ENCODE measurements at places on chromosomes 12 and 14. TPM values are rescaled to one million over a fixed set of nuclear protein-coding genes. Genes with fewer than 3 reads are reported as not detected.

The CD163 gene
- total RNA-seq, result 0.70 TPM

The SOAT2 gene
- 1.5 TPM for total RNA-seq

The PPP4R4 gene
- total RNA-seq, result 1.3 TPM

- no peak for DNase-seq
These were observed 24.8 kb upstream of the PKP2 start for GRCh38 chr12:32921397-32921796.

DNA sequence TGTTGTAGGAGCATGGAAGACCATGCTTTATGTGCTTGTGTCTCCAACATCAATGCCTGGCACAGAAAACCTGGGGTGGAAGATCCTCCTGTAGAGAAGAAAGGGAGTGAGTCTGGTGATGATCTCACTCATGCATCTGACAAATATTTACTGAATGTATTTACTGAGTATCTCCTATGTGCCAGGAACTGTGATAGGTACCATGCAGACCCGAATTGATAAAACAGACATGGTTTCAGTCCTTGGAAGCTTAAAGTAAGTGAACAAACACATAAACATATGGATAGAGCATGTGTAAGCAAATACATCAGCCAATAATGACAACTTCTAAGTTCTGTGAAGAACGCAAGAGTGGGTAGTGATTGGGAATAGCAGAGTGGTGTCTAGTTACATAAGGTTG lies 117.0 kb upstream of the CCDC198 start:
- DNase-seq, result no peak

GRCh38 chr12:58186914-58187313 lies 245.5 kb downstream of the ATP23 start:
- DNase-seq, result no peak

- DNase-seq, result no peak
These were observed 1.5 kb downstream of the PRDM4 start for GRCh38 chr12:107759410-107759809.

- DNase-seq, result no peak
These were observed 54.9 kb downstream of the TRMT5 start for GRCh38 chr14:60926002-60926401.

DNA sequence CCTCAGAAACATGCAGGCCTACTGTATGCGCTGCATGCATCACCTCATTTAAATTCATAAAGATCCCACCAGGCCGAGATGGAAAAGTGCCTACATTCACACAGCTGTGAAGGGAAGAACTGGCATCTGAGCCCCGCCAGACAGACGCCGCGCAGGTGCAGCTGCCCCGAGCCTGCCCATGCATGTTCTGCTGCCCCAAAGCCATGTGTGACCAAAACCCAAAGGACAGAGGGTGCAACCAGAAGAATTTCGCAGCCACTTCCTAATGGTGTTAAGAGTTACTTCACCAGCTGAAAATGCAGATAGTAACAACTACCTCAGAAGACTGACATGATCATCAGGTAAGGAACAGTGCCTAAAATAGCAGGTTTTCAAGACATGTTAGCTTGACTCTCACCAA lies 13.5 kb upstream of the KRT8 start:
- no peak for DNase-seq

DNA sequence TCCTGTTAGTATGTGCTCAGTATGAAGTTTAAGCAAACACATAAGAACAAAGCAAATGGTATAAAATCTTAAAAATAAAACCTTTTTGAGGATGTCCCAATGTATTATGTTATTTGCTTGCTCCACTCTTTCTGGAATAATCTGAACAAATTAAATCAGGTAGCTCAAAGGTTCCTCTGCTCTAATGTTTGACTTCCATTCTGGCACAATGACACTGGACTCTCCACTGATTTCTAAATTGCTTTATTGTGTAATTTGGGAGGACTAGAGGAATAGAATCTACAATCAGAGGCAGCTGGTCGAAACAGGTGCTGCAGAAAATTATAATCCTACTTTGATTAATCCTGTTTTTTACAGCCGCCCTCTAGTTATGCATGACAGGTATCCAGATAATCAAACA lies 523.7 kb upstream of the FOXG1 start:
- DNase-seq, result no peak

- no peak for DNase-seq
These were observed 250.9 kb downstream of the ADGRD1 start for GRCh38 chr12:131204416-131205274.

- no peak for DNase-seq
These were observed 836.1 kb downstream of the GALC start for GRCh38 chr14:87156878-87157277.

GRCh38 chr14:54528973-54529372 lies 19.3 kb downstream of the CGRRF1 start:
- DNase-seq, result no peak

DNA sequence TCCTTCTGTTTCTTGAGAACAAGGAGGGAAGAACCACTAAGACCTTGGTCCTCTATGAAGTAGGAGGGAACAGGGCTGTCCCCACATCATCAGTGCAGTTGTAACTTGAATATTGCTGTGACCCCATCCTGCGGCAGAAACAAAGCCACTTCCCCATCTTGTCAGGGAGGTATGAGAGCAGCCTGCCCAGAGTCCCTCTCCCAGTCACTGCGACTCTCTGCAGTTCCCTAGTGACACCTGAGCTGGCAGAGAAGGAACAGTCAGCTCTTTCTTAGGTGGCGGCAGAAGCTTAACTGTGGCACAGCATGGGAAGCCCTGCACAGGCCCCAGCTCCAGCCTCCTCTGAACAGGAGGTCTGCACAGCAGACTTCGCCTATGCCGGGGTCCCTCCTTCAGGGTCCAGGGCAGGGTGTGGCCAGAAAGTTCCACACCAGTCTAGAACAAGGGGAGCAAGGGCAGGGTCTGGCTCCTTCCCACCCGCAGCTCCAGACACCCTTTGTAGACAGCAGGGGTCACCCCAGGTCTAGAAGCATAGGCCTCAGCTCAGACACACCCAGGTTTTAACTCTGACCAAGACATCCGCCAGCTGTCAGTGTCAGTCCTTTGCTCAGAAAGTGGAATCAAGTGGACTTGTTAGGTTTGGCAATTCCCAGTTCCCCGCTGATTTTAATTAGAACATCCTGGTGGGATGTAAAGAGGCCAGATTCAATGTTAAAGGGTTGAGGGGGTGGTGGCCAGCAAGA lies 36.8 kb downstream of the DEGS2 start:
- no peak for DNase-seq

DNA sequence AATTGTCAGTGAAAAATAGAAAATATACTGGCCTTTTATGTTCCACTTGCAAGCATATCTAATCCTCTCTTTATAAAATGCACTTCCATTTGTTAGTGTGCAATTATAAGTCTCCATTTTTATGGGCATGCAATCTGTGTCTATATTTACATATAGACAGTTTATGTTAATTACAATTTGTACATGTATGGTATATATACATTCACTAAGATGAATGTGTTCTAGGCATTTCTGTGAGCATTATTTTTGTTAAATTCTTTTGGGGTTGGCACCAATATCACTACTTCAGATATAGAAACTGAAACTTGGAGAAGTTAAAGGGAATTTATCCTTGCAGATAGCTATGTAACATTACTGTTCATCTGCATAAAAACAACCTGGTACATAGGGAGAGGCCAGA lies 470.8 kb upstream of the LMO3 start:
- DNase-seq, result no peak

- no peak for DNase-seq
These were observed 194.2 kb downstream of the ADGRD1 start for GRCh38 chr12:131147894-131148293.
